ENCODE measurements at places on chromosomes 2 and 18.

DNA sequence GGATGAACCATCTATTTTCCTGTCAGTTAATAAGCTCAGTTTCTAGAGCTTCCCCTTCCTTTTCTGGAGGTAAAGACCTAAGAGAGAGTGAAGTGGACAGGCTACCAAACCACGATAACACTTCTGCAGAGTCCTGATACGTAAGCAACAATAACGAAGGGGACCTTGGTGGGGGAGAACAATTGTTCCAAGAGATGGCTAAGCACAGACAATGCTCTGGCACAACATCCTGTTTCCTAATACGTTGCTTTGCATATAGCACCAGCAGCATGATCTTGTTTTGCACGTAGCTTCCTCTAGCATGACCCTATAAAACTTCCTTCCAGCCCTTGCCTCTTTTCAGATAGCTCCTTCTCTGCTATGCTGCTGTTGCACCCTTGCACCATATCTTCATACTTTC lies 247.3 kb downstream of the RAD51AP2 start:
- no peak for DNase-seq

DNA sequence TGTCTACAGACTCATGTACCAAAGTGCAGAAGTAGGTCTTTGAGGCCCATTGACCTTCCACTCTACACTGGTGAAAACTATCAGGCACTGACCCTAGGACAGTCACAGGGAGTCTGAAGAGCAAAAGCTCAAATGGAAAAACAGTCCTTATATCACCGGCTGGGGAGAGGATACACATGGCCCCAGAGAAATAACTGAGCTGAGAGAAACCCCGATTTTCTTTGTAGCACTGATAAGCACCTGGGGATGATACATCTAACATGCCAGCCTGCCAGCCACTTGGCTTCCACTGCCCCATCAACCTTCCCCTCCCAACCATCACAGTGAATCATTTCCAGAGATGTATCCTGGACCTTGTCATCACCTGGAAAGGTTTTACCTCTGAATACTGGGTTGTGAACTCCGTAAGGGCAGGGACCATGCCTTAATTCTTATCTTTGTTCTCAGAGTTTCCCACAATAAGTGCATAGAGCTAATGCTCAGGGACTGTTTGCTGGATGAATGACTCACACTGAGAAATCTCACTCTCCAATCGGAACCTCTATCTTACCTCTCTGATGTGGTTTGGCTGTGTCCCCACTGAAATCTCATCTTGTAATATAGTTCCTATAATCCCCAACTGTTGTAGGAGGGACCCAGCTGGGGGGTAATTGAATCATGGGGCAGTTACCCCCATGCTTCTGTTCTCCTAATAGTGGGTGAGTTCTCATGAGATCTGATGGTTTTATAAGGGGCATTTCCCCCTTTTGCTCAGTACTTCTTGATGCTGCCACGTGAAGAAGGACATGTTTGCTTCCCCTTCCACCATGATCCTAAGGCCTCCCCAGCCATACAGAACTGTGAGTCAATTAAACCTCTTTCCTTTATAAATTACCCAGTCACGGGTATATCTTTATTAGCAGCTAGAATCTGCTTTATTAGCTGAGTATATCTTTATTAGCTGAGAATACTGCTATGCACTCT lies 37.1 kb downstream of the EVA1A start:
- DNase-seq: no peak

GRCh38 chr2:106306387-106306786 lies 112.3 kb upstream of the UXS1 start:
- DNase-seq: no peak

GRCh38 chr18:37166491-37166890 lies 337.6 kb downstream of the KIAA1328 start:
- no peak for DNase-seq

DNA sequence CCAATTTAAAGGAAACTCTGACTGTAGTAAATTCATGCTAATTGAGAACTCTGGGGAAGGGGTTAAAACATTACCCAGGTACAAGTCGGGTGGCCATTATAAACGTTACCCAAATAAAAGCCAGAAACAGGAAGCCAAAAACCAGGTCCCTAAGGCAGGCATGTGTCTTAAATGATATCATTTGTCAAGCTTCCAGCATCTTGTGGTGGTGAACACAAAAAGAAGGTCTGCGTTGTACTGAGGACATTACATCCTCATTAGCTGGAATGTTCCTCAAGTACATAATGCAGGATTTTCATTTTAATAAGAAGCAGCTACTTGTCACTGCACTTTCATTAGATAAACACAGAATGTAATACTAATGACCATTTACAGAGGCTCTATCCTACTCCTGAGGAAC lies 10.9 kb downstream of the PTGR3 start:
- no peak for DNase-seq

DNA sequence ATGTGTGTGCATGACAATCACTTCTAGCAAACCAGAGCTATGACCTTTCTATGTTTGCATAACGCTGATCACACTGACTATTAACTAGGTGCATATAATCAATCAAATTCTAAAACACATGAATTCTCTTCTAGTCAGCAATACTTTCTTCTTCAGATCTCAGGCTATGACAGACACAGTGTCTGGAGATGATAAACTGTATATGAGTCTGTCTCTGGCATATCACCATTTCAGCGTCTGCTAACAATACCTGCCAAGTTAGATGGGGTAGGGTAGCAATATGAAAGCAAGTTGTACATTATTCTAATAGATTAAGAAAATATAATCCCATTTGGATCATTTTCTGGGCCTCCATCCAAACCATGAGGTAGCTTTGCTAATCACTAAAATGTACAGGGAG lies 354.2 kb upstream of the EPHA4 start:
- DNase-seq: no peak

GRCh38 chr18:323253-323622 lies 55.4 kb upstream of the THOC1 start:
- no peak for DNase-seq

GRCh38 chr2:157760949-157761348 lies 115.2 kb downstream of the ACVR1 start:
- DNase-seq: no peak

GRCh38 chr2:216491793-216492596 lies 6.6 kb upstream of the RPL37A start:
- no peak for DNase-seq

DNA sequence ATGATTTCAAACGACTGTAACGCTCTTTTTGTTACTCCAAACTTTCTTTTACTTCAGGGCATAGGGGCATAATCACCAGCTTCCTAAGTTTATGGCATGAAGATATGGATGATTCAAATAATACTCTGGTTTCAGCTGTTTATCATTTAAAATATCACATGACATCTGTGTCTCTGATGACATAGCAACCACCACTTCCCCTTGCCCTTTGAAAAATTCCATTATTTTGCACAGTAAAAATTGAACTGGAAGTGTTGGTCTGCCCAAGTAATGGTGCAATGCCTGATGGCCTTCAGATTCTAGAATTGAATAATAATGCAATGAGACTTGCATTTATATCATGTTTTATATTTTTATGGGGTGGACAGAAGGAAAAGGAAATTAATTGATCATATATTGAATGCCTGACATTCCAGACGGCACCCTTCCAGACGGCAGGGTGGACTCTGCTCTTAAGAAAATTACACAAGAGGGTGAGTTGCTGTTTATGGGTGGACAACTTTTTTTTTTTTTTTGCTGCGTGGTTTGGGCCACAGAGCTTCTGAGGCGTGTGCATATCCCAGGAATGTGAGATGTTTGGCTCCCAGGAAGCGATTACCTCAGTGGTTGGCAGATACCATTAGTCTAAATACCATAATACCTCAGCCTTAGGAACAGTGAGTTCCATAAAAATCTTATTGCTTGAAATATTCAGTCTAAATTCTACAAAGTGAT lies 101.7 kb upstream of the ZNF521 start:
- no peak for DNase-seq

- no peak for DNase-seq
Observed at GRCh38 chr2:236919209-236919608, 166.5 kb upstream of the COPS8 start.

DNA sequence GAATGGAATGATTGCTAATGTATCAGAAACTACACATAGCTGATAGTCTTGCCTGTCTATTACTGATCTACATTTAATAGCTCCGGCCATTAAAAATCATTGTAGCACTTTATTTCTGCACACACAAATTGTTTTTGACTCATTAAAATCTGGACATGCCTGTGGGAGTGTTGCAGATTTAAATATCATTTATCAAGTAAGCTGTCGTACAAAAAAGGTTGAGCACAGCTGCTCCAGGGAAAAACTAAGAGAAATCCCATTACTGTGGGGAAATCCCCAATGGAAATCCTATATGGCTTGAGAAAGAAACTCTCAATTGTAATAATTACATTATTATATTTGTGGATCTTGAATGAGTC lies 99.6 kb upstream of the CERS6 start:
- DNase-seq: no peak

DNA sequence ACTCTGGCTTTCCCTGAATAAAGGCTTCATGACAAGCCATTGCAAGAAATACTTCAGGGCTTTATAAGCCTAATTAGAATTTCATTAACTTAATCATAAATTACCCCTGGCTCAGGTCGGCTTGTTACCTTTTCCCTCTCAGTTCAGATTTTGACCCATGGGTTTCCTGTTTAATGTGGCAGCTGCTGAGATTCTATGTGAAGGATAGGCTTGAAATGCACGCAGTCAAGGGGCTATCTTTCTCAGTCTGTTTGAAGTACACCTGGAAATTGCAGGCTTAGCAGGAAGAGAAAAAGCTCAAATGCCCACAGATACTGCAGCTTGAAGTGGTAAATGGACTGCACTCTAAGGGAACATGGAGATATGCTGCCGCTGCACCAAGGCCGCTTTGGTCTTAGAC lies 49.4 kb downstream of the CAVIN2 start:
- DNase-seq: no peak

DNA sequence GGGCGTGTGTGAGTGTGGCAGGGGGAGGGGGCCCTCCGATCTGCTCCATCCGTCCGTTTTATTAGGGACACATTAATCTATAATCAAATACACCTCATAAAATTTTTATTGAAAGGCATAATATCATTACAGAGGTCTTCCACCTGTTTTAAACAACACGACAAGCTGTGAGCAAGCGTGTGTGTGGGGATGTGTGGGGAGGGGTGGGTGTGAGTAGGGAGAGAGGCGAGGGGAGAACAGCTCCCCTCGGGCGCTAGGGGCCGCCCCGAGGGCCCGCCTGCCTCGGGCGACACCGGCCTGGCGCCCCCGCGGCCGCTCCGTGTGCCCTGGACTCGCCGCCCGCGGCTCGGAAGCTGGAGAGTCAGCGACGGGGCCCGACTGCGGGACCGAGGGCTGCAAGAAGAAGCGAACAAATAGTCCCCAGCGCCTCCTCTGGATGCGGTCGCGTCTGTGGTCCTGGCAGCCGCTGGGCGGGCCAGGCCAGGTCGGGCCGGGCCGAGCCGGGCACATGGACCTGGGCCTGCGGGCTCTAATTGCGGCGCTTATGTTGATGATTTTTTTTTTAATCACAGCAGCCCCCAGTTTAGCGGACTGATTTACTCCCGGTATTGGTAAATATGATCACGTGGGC lies 352 bp upstream of the HOXD9 start:
- no peak for DNase-seq

GRCh38 chr2:45964223-45964841 lies 312.9 kb downstream of the PRKCE start:
- no peak for DNase-seq

- DNase-seq: no peak
Observed at GRCh38 chr18:9405977-9406376, 69.3 kb upstream of the RALBP1 start.

DNA sequence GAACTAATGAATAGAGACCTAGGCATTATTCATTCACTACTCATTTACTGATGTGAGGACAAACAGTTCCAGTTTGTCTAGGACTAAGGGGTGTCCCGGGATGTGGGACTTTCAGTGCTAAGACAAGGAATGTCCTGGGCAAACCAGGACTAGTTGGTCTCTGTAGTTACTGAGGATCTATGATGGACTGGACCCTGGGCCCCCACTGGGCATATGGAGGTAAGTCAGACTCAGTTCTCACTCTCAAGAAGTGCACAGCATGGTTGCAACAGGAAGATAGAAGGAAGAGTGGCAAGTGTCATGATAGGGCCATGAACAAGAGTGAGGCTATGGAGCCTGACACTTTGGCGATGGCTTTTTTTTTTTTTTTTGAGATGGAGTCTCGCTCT lies 128.2 kb downstream of the MYCN start:
- DNase-seq: no peak

DNA sequence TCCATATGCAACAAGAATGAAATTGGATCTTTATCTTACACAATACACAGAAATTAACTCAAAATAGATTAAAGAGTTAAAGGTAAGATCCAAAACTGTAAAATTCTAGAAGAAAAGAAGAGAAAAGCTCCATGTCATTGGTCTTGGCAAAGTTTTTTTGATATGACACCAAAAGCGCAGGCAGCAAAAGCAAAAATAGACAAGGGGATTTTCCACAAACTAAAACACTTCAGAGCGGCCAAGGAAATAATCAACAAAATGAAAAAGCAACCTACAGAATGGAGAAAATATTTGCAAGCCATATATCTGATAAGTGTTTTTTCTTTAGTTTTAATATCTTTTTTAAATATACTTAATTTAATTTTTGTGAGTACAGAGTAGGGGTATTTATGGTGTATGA lies 112.8 kb upstream of the CAB39 start:
- DNase-seq: no peak

DNA sequence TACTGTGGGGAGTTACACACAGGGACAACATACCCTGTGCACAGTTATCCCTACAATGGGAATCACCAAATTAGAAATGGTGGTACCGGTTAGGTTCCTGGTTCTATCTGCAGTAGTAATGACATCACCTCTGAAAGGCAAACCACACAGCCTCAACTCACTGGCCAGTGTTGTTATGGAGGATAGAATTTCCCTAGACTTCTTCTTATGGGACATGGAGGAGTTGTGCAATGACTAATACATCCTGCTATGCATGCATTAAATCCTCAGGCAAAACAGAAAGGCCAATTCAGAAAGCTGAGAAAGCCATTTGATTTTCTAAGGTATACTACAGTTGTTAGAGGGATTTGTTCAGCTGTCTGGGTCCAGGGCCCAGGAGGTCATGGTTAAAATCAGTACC lies 439.3 kb downstream of the TMX3 start:
- no peak for DNase-seq

Measured in CD4-positive, alpha-beta memory T cell (primary cell).